HT1080 (cell line): ENCODE measurements at places on chromosomes 5 and 9. TPM values are rescaled to one million over a fixed set of nuclear protein-coding genes. Genes with fewer than 3 reads are reported as not detected.
A peak's percentile ranks its signal among the peaks of the same experiment; 100 is the strongest.

DNA sequence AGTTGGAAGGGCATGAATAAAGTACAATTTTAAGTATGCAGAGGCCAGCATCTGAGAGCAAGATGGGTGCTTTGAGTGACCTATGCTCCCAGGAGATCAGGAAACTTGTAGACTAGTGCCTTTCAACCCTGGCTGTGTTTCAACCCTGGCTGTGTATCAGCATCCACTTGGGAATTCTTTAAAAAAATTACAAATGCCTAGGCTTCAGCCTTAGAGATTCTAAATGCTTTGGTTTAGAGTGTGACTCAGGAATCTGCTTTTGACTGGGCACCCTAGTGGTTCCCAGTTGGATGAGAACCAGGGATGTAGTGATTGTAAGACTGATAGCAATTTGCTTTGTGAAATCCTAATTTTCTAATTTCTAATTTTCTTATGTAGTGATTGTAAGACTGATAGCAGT, 65.6 kb downstream of the RALGPS1 start:
- no peak for DNase-seq

DNA sequence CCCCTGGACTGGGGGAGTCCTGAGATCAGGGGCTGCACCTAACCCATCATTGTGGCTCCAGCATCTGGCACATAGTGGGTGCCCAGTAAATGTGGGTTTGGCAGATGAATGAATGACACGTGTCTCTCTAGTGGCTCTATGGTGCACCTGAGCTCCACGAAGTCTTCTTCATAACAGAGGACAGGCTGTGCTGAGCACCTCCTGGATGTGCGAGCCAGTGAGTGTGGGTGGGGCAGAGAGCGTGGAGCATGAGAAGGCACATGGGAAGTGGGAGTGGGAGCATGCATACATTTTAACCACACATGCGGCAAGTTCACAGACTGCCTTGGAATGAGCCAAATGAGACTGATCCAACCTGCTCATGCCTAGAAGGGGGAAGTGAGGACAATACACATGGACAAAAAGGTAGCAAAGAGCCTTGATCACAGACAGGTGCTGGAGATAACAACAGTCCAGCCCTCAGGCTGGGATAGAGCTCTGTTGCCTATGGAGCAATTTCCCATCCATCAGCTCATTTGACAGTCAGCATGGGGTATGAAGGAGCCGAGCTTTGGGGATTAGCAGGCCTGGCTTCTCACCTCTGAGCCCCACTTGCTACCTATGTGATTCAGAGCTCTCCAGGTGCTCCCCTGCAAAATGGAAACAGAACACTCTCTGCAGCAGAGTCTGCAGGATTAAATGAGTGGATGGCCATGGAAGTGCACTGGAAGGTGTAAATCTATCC, 76.2 kb upstream of the TBC1D2 start:
- no peak for DNase-seq

- DNase-seq: no peak
These were observed 462.1 kb upstream of the GRAMD2B start for GRCh38 chr5:125961150-125961549.

GRCh38 chr9:136529516-136530460, 16.1 kb downstream of the NOTCH1 start:
- no peak for DNase-seq

- no peak for DNase-seq
These were observed 593.0 kb downstream of the BNC2 start for GRCh38 chr9:16277471-16277960.

- DNase-seq: no peak
These were observed 85.6 kb downstream of the GADD45G start for GRCh38 chr9:89690334-89690912.

DNA sequence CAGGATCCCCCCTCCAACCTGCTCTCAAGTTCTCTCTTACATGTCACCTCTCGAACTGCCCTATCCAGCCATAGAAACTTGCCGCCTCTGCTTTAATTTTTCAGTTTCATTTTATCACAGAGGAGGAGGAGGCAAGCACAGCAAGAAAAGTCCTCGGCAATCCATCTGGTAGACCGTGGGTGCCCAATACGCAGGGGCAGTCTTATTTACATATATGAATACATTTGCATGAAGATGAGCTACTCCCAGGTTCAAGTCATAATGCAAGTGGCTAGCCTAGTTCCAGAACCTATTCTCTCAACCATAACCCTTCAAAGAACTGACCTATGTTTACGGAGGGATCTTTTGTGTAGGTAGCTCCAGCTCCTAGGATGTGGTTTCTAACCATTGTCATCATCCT, 223.2 kb upstream of the PANK3 start:
- no peak for DNase-seq

DNA sequence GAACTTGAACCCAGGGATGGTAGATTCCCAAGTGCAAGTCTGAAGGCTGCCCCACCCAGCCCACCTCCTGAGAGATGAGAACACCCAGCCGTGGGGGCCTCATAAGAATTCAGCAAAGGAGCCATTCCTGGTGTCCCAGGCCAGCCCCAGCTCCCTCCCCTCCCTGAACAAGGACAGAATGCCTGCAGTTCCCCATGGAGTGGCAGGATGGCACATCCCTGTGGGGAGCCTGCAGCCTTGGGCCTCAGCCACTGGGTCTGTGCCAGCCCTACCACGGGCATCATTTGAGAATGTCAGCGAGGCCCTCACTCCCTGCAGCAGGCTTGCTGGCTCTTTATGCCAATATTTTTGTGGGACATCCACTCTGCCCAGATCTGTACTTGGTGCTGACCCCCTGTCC, 36.2 kb upstream of the RAPGEF1 start:
- DNase-seq: no peak

- DNase-seq: no peak
These were observed 58.3 kb upstream of the WDR41 start for GRCh38 chr5:77550406-77550805.

DNA sequence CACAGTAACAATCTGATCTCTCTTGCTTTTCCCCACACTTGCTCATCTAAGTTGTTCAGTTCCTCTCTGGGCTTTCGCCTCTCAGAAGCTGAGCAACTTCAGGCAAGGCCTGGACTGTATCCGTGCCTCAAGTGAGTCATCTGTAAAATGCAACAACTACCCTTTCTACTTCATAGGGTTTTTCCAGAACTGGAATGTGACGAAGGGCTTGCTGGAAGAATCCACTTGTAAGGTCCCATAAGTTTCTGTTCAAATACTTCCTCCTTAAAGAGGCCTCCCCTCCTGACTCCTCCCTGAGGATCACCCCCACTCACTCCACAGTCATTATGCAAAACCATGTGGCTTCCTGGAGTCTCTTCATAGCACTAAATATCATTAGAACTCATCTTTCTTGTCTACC, 17.5 kb upstream of the INSYN2B start:
- DNase-seq: no peak

DNA sequence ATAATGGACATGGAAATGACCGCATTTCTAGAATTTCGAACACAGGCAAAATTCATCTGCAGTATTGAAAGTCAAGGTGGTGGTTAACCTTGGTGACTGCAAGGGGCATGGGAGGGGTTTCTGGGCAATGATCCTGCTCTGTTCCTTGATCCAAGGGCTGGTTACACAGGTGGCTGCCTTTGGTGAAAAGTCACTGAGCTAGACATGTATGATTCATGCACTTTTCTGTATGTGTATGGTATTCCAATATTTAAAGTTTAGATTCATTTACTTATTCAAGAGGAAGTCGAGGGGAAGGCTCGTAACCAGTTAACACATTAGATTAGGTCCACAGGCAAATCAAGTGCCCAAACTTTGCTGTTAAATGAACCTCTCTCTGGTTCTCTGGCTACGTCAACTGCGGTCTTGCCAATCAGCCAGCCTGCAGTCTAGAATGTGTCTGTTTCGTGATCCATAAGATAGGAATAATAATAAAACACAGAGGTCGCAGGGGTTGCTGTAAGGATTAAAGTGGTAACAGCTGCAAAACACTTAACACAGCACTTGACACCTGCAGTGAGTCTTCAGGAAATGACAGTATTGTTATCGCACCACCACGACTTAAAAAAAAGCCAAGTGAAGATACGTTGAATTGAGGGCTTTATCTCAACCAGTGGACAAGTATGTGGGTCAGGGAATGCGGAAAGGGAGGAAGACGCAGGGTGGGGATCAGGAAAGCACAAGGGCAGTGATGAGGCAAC, 92.5 kb downstream of the TLE1 start:
- no peak for DNase-seq

- peak; percentile 73 for DNase-seq
These were observed 83.4 kb downstream of the GCNT1 start for GRCh38 chr9:76542360-76542759.

DNA sequence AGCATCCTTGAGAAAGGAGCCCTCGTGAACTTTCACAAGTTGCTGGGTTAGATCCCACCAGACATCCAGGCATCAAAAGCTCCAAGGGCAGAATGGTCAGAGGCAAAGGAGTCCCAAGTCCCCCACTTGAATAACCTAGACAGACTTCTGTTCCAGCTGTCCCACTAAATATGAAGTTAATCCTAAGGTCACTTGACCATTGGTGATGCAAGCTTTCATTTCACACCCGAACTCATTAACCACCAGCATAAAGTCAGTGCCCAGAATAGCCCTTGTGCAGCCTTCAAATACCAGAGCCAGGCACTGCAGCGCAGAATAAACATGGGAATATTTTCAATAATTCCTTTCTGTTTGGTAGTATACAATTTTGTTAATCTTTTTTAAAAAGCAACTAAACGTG, 28.9 kb downstream of the OXCT1 start:
- DNase-seq: no peak

DNA sequence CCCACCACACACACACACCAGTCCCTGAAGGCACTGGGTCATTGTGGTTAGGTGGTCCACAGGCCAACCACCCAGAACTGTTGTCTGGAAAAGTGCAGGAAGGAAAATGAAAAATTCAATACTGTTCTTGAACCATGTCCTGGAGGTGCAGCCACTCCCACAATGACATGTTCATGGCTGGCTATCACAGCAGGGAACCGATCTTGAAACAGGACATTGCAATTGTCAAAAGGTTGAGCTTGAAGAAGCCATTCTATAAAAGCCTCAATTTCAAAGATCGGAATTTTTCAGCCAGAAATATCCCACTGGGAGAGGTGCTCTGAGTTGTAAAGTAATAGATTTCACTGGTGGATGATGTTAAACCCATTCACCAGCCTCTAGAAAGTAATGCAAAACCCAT, 218.2 kb downstream of the GNA14 start:
- DNase-seq: no peak

DNA sequence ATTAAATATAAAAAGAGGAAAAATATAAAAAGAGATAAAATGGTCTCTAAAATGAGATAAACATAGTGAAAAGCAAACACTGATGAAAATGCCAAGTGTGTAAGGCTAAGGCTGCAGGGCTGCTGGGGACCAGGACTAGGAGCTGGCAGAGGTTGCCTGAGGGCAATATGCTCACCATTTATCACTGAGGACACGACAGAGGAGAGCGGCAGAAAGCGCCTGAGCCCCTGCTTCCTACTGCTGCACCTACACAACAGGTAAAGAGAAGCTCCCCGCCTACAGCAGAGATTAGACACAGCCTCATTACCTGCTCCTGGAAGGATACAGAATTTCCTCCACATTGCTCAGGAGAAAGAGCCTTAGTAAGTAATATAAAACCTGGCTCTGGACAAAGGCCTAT, 70.7 kb upstream of the PPP1R2B start:
- DNase-seq: no peak

DNA sequence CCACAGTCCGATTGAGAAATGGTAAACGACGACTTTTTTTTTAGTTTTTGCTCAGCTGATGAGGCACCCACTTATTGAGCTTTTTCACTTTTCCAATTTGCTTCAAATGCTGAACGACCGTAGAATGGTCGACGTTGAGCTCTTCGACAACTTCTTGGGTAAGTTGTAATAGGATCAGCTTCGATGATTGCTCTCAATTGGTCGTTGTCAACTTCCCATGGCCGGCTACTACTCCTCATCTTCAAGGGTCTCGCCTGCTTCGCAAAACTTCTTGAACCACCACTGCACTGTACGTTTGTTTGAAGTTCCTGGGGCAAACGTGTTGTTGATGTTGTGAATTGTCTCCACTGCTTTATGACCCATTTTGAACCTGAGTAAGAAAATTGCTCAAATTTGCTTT, 35.7 kb downstream of the NSD1 start:
- DNase-seq: no peak

DNA sequence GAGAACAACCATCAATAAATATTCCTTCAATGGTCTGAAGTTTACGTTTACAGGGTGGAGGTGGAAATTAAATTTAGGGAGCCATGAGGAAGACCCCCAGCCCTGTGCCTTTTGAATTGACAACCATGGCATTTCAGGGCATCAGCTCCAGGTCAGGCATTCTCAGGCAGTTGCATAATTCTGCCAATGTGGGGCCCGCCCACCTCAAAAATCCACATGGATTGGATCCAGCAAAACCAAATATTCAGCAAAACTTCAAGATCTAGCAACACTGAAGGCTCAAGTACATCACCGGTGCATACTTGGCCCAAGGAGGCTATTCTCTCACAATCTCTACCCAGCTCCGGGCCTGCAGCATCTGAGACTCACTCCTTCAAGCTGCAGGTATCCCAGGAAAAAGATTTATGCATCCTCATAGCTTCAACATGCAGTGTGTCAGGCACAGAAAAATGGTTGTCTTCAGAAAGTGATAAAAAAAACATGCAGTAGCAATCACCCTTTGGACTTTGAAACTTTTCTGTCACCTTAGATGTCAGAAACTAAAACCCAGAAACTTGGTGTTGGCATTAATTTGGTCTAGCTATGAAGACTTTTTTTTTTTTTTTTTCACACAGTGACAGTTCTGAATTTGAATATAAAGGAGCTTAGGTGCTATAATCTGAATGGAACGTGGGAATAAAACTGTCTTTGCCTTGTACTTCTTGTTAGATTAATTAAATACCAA, 21.4 kb upstream of the ANXA2R start:
- DNase-seq: no peak

DNA sequence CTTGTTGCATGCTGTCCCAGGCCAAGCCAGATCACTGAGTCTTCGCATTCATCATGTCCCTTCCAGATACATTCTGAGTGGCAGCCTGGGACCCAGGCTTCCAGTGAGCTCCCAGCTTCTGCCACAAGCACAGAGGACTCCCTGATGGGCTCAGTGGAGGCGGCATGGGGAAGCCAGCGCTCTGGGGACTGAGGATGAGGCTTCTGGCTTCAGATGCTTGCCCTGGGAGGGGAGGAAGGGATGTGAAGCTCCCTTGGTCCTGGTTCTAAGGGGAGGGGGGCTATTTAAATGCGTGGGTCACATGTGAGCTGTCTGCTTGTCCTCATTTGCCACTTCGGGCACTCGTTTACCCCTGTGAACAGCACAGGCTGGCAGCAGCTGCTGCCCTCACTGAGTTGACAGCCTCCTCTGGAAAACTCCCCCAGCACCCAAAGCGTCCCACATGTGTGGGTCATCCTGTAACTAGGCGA, 174.0 kb downstream of the NR3C1 start:
- no peak for DNase-seq

GRCh38 chr9:19331877-19332276, 48.2 kb downstream of the RPS6 start:
- no peak for DNase-seq

GRCh38 chr9:114223564-114224246, 68.4 kb downstream of the COL27A1 start:
- peak; percentile 94 for DNase-seq

- no peak for DNase-seq
These were observed 199.7 kb downstream of the ARHGAP26 start for GRCh38 chr5:142969624-142970439.

CCDC183 gene
- total RNA-seq: not detected in 2 replicates

STARD4 gene
- 37.6 and 41.8 TPM in 2 replicates for total RNA-seq

CCDC107 gene
- total RNA-seq: 9.2 and 9.3 TPM in 2 replicates

FGF1 gene
- 4.0 and 7.2 TPM in 2 replicates for total RNA-seq

POLR3G gene
- 26.6 and 34.8 TPM in 2 replicates for total RNA-seq

HACD4 gene
- total RNA-seq: not detected in 2 replicates

RLN2 gene
- not detected in 2 replicates for total RNA-seq

ENC1 gene
- total RNA-seq: 44.6 and 72.0 TPM in 2 replicates

ELAVL2 gene
- total RNA-seq: 0.45 TPM in 1 of 2 replicates, not detected in the other

NRARP gene
- 0.30 and 0.90 TPM in 2 replicates for total RNA-seq
